ENCODE measurements at places on chromosomes 1 and 21.

DNA sequence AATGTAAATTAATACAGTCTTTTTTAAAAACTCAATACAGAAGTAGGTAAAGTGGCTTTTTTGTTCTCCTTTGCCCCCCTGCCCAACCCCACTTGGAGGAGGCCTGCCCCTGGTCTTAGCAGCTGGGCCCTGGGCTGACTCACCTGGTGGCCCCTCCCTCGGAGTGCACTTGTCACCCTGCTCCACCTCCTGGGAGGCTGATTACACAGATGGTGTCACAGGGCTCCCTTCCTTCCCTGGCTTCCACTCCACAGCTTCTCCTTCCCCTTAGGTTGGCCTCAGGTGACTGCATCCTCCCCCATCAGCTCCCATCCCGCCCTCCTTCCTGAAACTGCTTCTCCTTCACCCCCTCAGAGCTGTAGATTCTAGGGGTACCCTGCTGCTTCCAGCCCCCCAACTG is 11.7 kb upstream of the CAPN9 start:
- DNase-seq: no peak

GRCh38 chr1:231337043-231337471 is 595 bp downstream of the EXOC8 start:
- DNase-seq: no peak

GRCh38 chr1:223525957-223526356 is 132.7 kb downstream of the CCDC185 start:
- no peak for DNase-seq

DNA sequence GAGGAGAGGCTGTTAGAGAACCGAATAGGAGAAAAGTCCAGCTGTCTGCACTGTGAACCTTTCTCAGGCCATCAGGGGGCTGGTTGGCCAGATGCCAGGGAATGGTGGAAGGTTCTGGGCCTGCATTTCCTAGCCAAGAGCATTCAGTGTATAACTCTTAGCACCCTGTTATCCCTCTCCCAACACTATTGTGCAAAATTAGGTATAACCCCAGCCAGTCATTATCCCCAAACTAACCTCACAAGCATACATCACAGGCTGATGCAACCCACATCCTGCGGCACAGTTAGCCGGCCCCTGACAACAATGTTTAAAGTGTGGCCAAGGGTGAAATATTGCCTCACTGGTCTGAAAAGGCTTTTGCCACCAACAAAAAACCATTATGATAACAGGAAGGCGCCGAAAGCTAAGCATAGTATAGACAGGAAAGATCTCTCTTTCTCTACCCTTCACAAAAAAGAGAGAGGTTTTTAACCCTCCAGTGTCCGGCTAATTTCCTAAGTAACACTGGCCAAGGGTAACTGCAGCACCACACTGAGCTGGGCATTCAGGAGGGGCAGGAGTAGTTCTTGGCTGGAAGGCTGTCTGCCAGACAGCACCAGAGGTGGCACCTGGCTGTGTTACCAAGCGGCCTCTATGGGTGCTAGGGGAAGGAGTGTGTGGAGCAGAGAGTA is 77.3 kb upstream of the BCAR3 start:
- no peak for DNase-seq

- DNase-seq: no peak
Observed at GRCh38 chr21:32949701-32950100, 76.0 kb upstream of the OLIG2 start.

GRCh38 chr1:115755456-115756370 is 12.8 kb downstream of the CASQ2 start:
- no peak for DNase-seq

DNA sequence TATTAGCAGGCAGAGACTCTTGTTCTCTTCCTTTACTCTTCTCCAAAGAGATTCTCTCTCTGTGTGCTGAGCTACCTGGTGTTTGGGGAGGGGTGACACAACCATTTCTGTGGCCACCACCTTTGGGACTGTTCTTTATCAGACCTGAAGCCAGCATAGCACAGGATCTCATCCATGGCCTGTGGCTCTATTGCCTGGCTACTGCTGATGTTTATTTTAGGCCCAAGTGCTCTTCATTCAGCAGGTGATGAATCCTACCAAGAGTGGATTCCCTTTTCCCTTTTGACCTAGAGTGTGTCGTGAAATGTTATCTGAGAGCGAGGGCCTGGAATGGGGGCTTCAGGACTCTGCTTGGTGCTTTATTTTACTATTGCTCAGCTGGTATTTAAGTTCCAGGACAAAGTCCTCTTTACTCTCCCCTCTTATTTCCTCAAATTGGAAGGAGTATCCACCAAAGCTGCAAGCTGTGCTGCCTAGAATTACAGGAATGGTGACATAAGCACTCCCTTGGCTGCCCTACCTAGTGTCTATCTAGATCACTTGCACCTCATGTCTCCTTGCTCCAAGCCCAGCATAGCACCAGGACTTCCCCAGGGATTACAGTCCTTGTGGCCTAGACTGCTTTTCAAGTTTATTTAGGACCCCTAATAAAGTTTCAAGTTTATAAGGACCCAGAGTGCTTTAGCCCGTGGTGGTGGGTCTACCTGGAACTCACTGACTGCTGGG is 94.7 kb upstream of the GPR52 start:
- no peak for DNase-seq

All from cortex of kidney (tissue), 1 donor.